ENCODE measurements at places on chromosomes 5 and 9.

DNA sequence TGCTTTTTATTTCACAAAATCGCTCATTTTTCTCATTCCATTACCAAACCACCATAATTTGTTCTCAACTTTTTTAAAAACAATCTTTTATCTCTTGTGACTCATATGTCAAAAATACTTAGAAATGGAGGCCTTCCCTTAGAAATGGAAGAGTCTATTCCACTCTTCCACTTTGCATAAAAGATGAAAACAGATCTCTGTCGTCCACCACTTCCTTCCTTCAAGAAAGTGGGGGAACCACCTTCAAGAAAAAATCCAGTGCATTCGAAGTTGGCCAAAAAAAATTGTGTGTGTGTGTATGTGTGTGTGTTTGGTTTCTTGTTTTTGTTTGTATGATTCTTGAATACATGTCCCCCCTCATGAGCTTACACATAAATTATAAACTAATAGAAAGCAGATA, 628.8 kb upstream of the DMAC1 start:
- no peak for DNase-seq

- no peak for DNase-seq
Measured at GRCh38 chr9:122223435-122223834, 5.3 kb downstream of the LHX6 start.

GRCh38 chr9:33155393-33155792, 11.7 kb downstream of the B4GALT1 start:
- DNase-seq, result no peak

DNA sequence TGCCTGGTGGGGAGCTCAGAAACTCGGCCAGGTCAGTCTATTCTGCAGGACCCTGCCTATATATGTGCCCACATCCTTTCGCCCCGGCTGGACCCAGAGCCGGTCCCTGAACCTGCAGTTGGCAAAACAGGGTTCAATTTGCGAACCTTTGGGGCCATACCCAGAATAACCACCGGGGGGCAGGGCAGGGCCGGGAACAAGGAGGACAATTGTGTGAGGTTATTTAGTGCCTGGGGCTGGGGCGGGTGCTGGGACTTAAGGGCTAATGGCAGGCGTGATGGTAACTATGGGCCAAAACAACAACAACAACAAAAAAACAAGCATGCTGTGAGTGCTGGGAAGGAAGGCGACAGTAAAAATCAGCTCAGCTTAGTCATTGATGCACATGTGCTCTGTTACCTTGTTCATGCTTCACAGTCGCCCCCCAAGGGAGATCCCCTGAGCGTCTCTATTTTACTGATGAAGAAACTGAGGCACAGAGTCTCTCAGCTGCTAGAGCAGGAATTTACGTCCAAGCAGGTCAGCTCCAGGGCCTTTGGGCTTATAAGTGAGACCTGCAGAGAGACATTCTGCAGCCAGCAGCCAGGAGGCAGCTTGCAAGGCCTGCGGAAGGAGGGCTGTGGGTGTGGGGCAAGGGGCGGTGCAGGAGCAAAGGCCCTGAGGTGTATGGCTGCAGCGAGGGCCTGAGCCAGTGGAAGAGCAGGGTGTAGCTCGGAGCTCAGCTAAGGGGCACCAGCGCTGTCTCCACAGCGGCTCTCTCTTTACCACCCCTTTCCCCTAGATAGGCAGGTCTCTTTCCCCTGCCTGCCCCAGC, 106.0 kb downstream of the PHF2 start:
- DNase-seq, result peak; percentile 43

GRCh38 chr9:34114436-34114835, 12.1 kb downstream of the DCAF12 start:
- DNase-seq, result peak; percentile 3

- DNase-seq, result no peak
Measured at GRCh38 chr9:5459289-5459829, 9.0 kb downstream of the CD274 start.
